Heart left ventricle (tissue), 16 donors: ENCODE measurements at places on chromosomes 7 and 10.

GRCh38 chr10:88147000-88147798 lies 283.8 kb downstream of the PTEN start:
- peak; percentile 56 for DNase-seq

DNA sequence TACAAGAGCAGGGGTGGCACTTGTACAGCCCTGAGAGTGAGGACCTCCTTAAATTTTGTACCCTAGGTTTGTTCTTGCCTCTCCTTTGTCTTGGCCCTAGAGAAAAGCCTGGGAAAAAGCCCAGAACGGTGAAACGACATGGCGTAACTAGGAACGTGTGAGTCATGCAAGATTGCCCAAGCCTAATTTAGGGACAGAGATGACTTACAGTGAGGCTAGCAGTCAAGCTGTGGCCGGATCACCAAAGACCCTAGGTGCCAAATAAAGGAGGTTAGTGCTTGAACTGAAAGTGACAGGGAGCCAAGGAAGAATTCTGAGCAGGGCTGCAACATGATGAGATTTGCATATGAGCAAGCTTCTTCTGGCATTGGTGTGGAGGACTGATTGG lies 25.1 kb downstream of the TBXAS1 start:
- no peak for DNase-seq

- no peak for DNase-seq
Observed at GRCh38 chr7:131072505-131073091, 255.1 kb upstream of the MKLN1 start.

- DNase-seq: no peak
Observed at GRCh38 chr7:84162584-84162983, 32.0 kb downstream of the SEMA3A start.

DNA sequence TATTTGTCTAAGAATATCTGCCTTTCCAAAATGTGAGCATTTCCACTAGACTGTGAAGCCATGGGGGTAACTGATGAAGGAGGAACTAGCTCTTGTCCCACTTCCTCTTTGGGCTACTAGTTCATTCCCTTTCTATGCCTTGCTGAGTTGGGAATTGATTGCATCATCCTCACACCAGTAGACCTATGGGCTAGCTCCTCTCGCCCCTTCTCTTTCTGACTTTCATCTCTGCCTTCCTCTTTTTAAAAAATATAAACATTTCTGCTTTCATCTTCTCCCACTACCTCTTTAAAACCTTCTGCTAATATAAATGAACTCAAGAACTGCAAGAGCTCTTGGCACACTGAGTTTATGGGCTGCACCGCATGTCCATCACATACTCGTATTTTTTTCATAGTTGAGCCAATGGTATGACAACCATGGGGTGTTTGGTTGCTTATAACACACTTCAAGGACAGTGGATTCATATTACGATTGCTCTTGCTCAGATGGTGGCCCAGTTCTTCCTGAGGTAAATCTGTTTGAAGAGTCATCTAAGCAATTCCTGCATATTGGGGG lies 182.0 kb downstream of the REEP3 start:
- no peak for DNase-seq
